ENCODE measurements at places on chromosomes 1 and 21. TPM values are rescaled to one million over a fixed set of nuclear protein-coding genes. Genes with fewer than 3 reads are reported as not detected.

Gene BRINP3
- not detected for total RNA-seq

Gene FCRL1
- not detected for total RNA-seq

Gene RAP1GAP
- total RNA-seq: 11.9 TPM

Gene F3
- 9.0 TPM for total RNA-seq

Gene SEC22B
- total RNA-seq: 38.5 TPM

Gene FLG2
- total RNA-seq: not detected

Gene IL22RA1
- total RNA-seq: 2.1 TPM

GRCh38 chr1:68175621-68176398, 56.5 kb downstream of the WLS start:
- no peak overlapping the region for H3K4me3 ChIP-seq
- H3K36me3 ChIP-seq: no peaks in the 10 kb centered on the region
- DNase-seq: no peak
- H3K4me1 ChIP-seq: no peaks in the 10 kb centered on the region
- no peak overlapping the region for H3K27ac ChIP-seq

GRCh38 chr1:110570901-110571300, 35.3 kb downstream of the KCNA2 start:
- H3K27ac ChIP-seq: no peak overlapping the region
- no peaks in the 10 kb centered on the region for H3K4me1 ChIP-seq
- no peaks in the 10 kb centered on the region for H3K27me3 ChIP-seq
- no peak overlapping the region for H3K4me3 ChIP-seq
- H3K36me3 ChIP-seq: no peaks in the 10 kb centered on the region

DNA sequence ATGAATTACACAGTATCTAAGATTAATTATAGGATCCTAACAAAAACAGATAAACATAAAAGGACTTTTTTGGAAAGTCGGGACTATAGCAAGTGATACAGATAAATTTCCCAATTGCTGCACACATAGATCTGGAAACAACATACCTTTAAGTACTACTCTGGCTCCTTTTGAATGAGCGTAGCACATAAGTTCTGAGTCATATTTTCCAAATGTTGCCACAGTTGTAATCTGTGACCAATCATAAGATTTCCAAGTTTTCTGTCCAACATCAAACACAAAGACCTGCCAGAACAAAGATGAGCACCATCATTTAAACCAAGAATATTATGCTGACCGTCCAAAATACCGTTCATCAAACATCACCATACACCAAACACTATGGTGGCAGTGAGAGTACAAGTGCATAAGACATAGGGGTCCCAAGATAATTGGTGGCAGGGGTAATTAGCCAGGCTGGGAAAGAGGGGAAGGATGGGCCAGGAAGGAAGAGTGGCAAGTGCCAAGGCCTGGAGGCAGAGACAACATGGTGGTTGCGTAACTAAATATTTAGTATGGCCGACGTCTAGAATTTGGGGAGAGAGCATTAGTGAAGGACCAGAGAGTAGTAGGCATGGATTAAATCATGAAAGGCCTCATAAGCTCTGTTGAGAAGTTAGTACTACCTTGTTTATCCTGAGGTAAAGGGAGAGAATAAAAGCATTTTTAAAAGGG, 3.6 kb downstream of the CTBS start:
- no peaks in the 10 kb centered on the region for H3K36me3 ChIP-seq
- no peak overlapping the region for H3K4me3 ChIP-seq
- H3K27ac ChIP-seq: no peak overlapping the region
- H3K27me3 ChIP-seq: no peaks in the 10 kb centered on the region
- H3K4me1 ChIP-seq: peaks cover 21% of the 10 kb centered on the region

DNA sequence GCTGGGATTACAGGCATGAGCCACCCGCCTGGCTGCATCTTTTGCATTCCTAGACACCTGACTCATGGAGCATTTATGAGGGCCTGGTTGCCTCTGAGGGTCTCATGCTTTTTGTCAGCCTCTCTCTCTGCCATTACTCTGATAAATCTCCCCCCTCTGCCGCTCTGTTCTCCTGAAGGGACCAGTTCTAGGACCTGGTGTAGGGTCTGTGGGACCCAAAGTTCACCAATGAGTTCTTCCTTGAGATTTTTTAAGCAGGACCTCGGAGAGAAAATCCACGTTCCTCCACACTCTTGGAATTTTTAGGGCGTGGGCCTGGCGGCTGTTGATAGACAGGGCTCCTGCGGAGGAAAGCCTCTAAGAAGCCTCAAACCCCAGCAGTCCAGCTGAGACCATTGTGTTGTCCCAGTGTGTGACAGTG, 91.9 kb upstream of the ERRFI1 start:
- peak overlapping the region; percentile 56 for H3K27ac ChIP-seq
- H3K27me3 ChIP-seq: no peaks in the 10 kb centered on the region
- DNase-seq: no peak
- no peaks in the 10 kb centered on the region for H3K36me3 ChIP-seq
- H3K4me1 ChIP-seq: peaks cover 97% of the 10 kb centered on the region

DNA sequence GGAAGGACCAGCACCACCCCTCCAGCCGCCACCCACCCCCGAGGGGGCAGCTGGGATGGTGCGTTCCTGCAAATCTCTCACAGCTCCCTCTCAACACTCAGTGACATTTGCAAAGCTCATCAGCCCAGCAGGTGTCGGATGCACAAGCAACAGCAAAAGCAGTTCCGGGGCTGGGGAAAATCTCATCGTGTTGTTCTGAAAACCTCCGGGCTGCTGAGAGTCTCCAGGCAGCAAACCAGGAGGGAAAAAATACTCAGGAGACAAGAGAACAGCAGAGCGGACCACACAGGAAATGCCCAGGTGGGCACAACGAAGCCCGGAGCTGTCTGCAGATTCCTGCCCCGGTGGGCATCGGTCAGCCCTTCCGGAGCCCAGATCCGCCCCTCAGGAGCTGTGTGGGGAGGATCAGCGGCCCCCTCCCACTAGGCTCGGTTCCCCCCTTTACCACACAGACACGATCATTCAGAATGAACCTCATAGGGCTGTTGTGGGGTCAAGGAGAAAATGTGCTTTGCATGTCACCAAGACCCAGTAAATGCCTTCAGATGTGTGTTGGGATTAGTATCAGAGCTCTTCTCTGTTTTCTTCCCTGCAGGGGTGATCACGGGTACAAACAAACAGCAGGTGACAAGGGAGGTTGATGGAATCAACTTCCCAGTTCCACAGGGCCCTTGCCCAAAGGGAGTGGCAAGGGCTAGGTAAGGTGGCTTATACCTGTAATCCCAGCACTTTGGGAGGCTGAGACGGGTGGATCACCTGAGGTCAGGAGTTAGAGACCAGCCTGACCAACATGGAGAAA, 127.0 kb upstream of the TIAM1 start:
- H3K27me3 ChIP-seq: no peaks in the 10 kb centered on the region
- DNase-seq: no peak
- no peaks in the 10 kb centered on the region for H3K4me1 ChIP-seq
- H3K36me3 ChIP-seq: no peaks in the 10 kb centered on the region

GRCh38 chr1:176820391-176821031, 344.0 kb downstream of the ASTN1 start:
- no peaks in the 10 kb centered on the region for H3K36me3 ChIP-seq
- no peaks in the 10 kb centered on the region for H3K4me1 ChIP-seq
- H3K27ac ChIP-seq: no peak overlapping the region
- H3K4me3 ChIP-seq: no peak overlapping the region
- H3K27me3 ChIP-seq: no peaks in the 10 kb centered on the region

GRCh38 chr1:206003854-206004800, 932 bp upstream of the RAB7B start:
- H3K4me3 ChIP-seq: no peak overlapping the region
- H3K4me1 ChIP-seq: peaks cover 6% of the 10 kb centered on the region
- no peaks in the 10 kb centered on the region for H3K36me3 ChIP-seq
- peaks cover 10% of the 10 kb centered on the region for H3K27me3 ChIP-seq
- H3K27ac ChIP-seq: no peak overlapping the region

GRCh38 chr1:182561456-182561855, 27.6 kb downstream of the RNASEL start:
- H3K4me3 ChIP-seq: no peak overlapping the region
- no peaks in the 10 kb centered on the region for H3K4me1 ChIP-seq
- no peak for DNase-seq
- H3K27ac ChIP-seq: no peak overlapping the region

GRCh38 chr21:37862536-37862935, 53.7 kb downstream of the KCNJ6 start:
- no peaks in the 10 kb centered on the region for H3K4me1 ChIP-seq
- DNase-seq: no peak
- H3K4me3 ChIP-seq: no peak overlapping the region
- no peak overlapping the region for H3K27ac ChIP-seq

DNA sequence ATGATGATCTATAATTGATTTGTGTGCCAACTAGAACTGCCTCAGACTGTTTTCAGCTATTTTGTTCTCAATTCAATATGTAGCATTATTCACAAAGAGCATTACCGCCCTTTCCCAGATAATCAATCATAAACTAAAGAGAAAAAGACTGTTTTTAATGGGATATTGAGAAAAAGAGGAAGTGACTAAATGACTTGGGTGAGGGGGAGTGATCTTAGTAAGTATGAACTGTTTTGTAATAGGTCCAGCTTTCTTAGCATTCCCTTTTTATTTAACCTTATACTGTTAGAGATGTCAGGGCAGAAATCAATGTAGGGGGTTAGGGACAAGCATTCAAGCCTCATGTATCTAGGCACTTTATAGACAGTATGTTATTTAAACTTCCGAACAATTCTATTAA, 157.8 kb upstream of the DPYD start:
- no peak overlapping the region for H3K27ac ChIP-seq
- H3K4me3 ChIP-seq: no peak overlapping the region
- H3K36me3 ChIP-seq: no peaks in the 10 kb centered on the region
- no peaks in the 10 kb centered on the region for H3K27me3 ChIP-seq

- H3K27ac ChIP-seq: no peak overlapping the region
- peaks cover 34% of the 10 kb centered on the region for H3K27me3 ChIP-seq
- DNase-seq: no peak
- no peak overlapping the region for H3K4me3 ChIP-seq
- H3K4me1 ChIP-seq: no peaks in the 10 kb centered on the region
Observed at GRCh38 chr1:36842448-36842847, 191.9 kb downstream of the GRIK3 start.

DNA sequence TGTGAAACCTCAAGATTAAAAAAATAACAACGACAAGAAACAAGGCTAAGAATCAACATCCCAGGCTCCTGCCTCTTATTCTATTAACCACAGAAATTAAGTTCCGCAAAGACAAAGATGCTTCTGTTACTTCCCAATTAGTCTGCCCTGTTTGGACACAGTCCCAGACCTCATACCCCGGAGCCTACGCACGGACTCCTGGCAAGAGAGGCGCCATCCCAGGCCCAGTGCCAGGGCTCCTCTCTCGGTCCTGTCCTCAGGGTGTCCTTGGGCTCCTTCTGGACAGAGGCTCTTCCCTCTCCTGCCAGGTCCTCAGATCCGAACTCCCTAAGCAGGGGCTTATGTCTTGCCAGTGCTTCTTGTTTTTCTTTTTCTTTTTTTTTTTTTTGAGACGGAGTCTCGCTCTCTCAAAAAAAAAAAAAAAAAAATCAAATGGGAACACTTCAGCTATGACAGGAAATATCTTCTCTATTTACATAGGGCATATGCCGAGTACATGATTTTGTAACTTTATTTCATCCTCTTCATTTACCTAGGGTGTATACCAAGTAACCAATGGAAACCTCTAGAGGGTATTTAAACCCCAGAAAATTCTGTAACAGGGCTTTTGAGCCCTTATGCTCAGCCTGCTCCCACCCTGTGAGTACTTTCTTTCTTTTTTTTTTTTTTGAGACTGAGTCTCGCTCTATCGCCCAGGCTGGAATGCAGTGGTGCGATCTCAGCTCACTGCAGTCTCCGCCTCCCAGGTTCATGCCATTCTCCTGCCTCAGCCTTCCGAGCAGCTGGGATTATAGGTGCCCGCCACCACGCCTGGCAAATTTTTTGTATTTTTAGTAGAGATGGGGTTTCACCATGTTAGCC, 11.7 kb upstream of the ENO1 start:
- H3K4me3 ChIP-seq: peak overlapping the region; percentile 42
- H3K27me3 ChIP-seq: no peaks in the 10 kb centered on the region
- DNase-seq: no peak
- H3K4me1 ChIP-seq: peaks cover 59% of the 10 kb centered on the region
- no peak overlapping the region for H3K27ac ChIP-seq

DNA sequence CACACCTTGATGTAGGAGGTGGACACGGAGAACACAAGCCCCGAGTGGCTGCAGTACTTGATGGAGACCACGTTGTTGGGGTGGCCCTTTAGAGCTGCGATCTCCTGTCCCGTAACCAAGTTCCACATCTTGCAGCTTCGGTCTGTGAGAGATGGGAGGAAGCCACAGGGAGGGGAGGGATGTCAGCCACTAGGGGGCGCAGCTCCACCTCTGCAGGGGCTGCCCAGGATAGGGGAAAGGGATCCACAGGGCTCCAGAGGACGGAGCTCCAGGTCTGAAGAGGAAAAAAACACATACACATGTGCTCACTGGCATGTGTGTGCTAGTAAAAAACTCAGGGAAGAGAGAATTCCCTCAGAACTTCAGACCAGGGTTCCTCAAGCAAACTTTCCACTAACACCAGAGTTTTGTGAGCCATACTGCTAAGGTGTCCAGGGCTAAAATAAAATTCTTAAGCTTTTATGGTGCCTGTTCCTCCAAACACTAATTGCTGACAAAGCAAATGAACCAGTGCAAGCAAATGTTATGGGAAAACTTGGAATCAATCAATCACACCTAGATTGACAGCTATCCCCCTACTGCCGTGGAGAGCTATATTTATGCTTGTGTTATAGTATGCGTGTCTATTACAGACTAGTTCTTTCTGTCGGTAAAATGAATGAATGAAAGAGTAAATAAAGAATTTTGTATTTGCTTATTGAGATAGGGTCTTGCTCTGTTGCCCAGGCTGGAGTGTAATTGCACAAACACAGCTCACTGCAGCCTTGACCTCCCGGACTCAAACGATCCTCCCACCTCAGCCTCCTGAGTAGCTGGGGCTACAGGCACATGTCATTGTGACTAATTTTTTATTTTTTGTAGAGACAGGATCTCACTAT, 43.7 kb downstream of the KIF21B start:
- H3K4me1 ChIP-seq: no peaks in the 10 kb centered on the region
- no peaks in the 10 kb centered on the region for H3K36me3 ChIP-seq
- no peak overlapping the region for H3K4me3 ChIP-seq
- peak; percentile 24 for DNase-seq
- no peaks in the 10 kb centered on the region for H3K27me3 ChIP-seq
- H3K27ac ChIP-seq: no peak overlapping the region

GRCh38 chr1:203280061-203280460, 25.3 kb upstream of the BTG2 start:
- H3K27me3 ChIP-seq: peaks cover 40% of the 10 kb centered on the region
- no peak overlapping the region for H3K4me3 ChIP-seq
- peaks cover 26% of the 10 kb centered on the region for H3K4me1 ChIP-seq

DNA sequence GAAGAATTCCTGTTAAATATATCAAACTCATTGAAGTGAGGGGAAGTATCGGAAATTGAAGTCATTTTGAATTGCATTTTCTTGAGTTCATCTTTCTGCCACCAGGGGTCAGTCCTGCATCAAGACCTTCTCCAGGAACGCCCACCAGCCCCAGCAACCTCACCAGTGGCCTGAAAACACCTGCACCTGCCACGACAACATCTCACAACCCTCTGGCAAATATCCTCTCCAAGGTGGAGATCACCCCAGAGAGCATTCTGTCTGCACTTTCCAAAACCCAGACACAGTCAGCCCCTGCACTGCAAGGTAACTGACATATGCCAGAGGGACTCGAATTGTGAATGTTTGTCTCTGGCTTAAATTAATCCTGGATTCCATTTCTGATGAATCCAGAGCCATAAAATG, 22.8 kb upstream of the TARS2 start:
- H3K4me3 ChIP-seq: no peak overlapping the region
- no peak overlapping the region for H3K27ac ChIP-seq
- peaks cover 26% of the 10 kb centered on the region for H3K36me3 ChIP-seq
- H3K4me1 ChIP-seq: peaks cover 22% of the 10 kb centered on the region

Data from HepG2 (cell line).